Bladder microvascular endothelial cell (primary cell): ENCODE measurements at places on chromosomes 7 and 10. TPM values are rescaled to one million over a fixed set of nuclear protein-coding genes. Genes with fewer than 3 reads are reported as not detected.

The EMX2 gene
- total RNA-seq = not detected in 2 replicates

The NUPR2 gene
- not detected in 2 replicates for total RNA-seq

The SLK gene
- total RNA-seq = 50.3 and 71.9 TPM in 2 replicates

The ADAM8 gene
- 0.65 and 1.6 TPM in 2 replicates for total RNA-seq

The PLXNA4 gene
- total RNA-seq = 0.32 and 7.9 TPM in 2 replicates

The CALHM3 gene
- total RNA-seq = not detected in 2 replicates

The RSPH10B gene
- 0.57 and 0.65 TPM in 2 replicates for total RNA-seq

The EPHA1 gene
- not detected in 2 replicates for total RNA-seq

The CFAP70 gene
- total RNA-seq = 0.16 and 0.25 TPM in 2 replicates

The CACNB2 gene
- total RNA-seq = not detected in 2 replicates

The DPYSL4 gene
- 7.9 and 17.7 TPM in 2 replicates for total RNA-seq

The ZNF736 gene
- total RNA-seq = 6.6 and 20.6 TPM in 2 replicates

The REEP3 gene
- 34.5 and 56.3 TPM in 2 replicates for total RNA-seq

The OR2A5 gene
- not detected in 2 replicates for total RNA-seq

The COA1 gene
- 22.2 and 44.0 TPM in 2 replicates for total RNA-seq

The UPF2 gene
- total RNA-seq = 12.0 and 26.1 TPM in 2 replicates

The TRIM73 gene
- 0.16 and 0.88 TPM in 2 replicates for total RNA-seq

The EGFR gene
- total RNA-seq = 0.97 and 1.5 TPM in 2 replicates

The PRLHR gene
- not detected in 2 replicates for total RNA-seq

The FGFR2 gene
- total RNA-seq = not detected in 2 replicates
